ENCODE measurements at places on chromosomes 7 and 10.

DNA sequence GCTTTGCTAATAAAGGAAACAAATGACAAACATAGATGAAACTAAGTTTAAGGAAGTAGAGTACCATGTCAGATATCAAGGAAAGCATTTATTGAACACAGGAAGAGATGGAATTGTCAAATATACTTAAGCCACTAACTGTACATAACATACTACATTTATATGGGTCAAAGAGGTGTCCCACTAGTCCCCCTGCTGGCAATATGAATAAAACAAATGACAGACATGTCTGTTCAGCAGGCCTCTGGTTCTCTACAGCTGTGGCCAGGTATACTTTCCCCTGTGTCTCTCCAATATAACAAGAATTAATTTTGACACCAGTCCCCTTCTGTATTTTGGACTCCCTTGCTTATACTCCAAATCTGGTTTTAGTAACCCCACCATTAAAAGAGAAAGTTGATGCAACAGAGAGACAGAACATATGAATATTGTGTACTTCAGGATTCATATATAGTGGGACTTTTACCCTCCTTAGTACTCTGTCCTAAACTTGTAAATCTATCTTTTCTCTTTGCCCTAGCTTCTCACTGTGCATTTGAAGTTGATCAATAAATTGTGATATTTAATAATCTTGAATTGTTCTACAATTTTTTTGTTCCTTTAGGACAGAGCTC, 42.9 kb downstream of the CD36 start:
- no peak for DNase-seq

- DNase-seq, result no peak
Observed at GRCh38 chr10:70513848-70514309, 35.3 kb downstream of the PALD1 start.

GRCh38 chr7:87882151-87882937, 6.1 kb downstream of the DBF4 start:
- DNase-seq, result no peak

- DNase-seq, result no peak
Observed at GRCh38 chr7:47383696-47384445, 198.0 kb downstream of the TNS3 start.

DNA sequence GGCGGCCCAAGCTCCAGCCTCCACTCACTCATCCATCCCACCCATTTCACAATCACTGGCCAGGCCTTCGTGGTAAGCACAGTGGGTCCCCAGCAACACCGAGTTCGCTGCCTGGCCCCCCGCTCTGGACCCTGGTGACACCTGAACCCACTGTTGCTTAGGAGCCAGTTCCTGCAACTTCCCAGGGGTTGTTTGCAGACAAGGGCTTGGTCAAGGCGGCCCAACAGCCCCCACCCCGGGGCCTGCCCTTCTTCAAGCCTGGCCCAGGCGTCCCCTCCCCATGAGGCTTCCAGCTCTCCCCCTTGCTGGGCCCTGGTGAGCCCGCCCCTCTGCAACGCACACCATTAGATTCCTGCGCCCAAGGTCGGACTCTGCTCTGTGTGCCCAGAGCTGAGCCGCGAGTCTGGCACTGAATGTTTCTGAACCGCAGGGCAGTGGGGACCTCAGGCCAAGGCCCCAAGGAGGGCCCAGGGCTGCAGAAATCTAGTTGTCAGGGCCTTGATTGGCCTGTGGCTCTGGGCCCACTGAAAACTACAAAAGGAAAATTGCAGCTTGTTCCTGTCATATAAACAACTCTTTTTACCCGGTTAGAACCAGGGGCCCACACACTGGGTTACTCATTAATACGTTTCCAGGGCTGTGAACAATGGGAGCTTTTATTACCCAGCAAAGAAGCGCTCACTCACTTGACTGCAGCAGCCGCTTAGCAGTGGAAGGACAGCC, 2.1 kb upstream of the COX19 start:
- DNase-seq, result no peak

DNA sequence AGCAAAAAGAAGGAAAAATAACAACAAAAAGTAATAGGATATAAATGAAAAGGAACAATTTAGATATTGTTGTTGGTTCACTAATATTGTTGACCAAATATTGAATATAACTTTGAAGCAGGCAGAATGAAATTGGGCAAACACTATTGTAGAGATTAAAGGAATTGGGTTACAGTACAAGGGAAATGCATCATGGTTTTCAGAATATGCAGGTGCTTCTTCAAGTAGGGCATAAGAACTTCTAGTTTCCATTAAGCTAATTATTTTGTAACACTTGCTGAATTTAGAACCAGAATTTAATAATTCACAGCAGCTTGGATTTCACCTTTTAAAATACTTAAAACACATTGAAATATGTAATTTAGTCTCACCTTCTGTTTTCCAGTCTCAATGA, 36.5 kb downstream of the RPA3 start:
- no peak for DNase-seq

- DNase-seq, result no peak
Observed at GRCh38 chr10:15370212-15370855, 755 bp downstream of the FAM171A1 start.
